Fibroblast of pulmonary artery (primary cell): ENCODE measurements at places on chromosomes 7 and 10.

- no peak for DNase-seq
Measured at GRCh38 chr10:112981553-112981952, 31.5 kb downstream of the TCF7L2 start.

DNA sequence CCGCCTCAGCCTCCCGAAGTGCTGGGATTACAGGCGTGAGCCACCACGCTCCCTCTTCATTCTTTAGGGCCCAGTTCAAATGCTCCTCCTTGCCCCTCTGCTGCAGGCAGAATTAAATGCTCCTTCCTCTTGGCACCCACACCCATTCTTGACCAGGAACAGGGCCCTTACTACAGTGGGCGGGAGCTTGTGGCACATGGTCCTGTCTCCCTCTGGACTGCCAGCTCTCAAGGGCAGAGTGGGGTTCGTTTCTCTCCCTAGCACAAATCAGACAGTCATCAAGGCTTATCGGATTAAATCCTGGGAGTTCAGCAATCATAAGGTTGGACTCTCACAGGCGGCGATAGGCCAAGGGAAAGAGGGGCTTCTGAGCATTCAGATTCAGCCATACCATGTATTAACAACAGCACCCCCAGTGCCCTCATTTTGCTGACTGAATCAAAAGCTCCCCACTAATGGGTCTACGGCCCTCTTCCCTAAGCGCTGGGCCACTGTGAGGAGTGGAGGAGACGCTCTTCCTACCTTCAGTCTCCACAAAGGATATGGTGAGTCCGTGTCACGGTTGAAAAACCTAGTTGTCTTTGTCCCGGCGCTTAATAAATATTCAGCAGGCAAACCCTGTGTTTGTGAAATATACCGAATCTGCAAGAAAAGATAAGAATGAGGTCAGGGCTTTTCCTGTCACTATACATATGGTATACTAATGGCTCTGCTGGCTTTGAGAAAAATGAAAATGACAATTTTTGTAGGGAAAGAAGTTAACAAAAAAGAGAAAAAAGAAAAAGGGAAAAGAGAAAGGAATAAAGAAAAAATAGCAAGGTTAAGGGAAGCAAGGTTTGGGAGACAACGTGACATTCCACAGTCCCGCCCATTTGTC is 107.4 kb downstream of the CLEC2L start:
- DNase-seq: no peak

DNA sequence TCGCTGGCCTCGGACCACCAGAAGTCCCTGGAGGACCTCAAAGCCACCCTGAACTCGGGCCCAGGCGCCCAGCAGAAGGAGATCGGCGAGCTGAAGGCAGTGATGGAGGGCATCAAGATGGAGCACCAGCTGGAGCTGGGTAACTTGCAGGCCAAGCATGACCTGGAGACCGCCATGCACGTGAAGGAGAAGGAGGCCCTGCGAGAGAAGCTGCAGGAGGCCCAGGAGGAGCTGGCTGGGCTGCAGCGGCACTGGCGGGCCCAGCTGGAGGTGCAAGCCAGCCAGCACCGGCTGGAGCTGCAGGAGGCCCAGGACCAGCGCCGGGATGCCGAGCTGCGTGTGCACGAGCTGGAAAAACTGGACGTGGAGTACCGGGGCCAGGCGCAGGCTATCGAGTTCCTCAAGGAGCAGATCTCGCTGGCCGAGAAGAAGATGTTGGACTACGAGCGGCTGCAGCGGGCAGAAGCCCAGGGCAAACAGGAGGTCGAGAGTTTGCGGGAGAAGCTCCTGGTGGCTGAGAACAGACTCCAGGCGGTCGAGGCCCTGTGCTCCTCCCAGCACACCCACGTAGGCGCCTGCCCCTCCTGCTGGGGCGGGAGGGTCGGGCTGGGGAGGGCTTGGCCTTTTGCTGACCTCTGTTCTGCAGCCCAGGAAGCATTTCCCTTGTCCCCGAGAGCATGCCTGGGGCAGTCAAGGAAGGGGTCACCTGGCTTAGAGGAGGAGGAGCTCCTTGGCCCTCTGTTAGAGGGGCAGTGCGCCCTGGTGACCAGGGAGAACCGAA is 77.3 kb upstream of the GTF2IRD1 start:
- DNase-seq: no peak

GRCh38 chr7:133252858-133253518 is at the start of gene EXOC4:
EXOC4 (plus strand) TSS chr7:133253078.
- DNase-seq: peak; percentile 98

DNA sequence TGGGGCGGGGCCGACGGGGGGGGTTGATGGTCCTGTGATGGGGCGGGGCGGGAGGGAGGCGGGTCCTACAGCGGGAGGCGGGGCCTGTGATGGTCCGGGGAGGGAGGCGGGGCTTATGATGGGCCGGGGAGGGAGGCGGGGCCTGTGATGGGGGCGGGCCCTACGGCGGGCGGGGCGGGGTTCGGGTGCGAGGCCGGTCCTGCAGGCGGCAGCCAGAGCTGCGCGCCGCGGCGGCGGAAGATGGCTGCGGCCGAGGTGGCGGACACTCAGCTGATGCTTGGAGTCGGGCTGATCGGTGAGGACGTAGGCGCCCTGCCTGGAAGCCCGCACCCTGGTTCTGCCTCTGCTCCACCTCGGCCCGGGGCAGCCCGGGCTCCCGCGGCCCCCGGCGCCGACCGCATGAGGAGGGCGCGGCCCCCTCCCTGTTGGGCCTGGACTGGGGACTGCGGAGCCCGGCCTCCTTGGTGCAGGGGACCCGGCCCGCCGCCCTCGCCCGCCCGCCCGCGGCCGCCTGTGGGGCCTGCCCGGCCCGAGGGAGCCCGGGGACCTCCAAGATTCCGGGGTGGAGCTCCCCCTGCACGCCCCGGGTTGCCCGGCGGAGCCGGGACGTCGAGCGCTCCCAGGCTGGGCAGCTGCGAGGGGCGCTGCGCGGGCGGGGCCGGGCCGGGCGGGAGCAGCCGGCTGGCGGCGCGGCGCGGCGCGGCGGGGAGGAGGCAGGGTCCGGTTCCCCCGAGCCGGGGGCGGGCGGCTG is at the start of gene DENND10:
Gene DENND10, plus strand, starts transcription at position 211 of the 751 bp plus-strand sequence. Its CDS starts 30 bp downstream, at position 241.
- peak; percentile 84 for DNase-seq

- no peak for DNase-seq
Measured at GRCh38 chr7:130216750-130217149, 9.1 kb downstream of the SSMEM1 start.

- DNase-seq: peak; percentile 58
Measured at GRCh38 chr7:112201411-112201810, 4.8 kb downstream of the DOCK4 start.

DNA sequence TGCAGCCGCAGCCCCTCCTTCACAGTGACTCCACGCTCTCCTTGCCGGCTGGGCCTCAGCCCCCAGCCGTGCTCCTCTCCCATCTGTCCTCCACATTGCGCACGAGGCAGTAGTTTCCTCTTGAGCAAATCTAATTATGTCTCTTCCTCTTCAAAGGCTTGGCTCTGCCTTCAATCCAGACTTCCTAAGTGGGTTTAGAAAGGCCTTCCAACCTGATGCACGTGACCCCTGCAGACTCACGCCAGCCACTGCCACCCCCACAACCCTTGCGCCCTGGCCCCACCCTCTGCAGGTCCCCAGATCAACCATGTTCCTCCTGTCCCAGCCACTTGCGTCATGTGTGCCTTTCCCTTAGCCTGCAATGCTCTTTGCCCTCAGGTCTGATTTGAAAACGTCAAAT is 75.0 kb upstream of the ADAM12 start:
- no peak for DNase-seq

DNA sequence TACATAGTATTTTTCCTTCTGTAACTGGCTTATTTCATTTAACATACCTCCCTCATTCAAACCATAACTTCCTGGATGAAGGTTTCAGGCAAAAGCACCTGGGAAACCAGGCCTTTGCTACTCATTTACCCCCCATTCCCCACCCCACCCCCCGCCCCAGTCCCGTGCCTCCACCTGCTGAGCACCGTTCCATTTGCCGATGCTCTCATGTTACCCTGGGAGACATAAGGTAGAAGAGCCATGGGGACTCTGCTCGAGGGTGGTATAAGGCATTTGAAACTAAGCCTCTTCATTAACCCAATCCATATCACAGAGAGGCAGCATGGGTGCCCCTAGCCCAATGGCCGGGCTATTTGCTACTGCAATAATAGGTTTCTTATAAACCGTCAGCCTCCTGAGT is 22.2 kb upstream of the MCM10 start:
- no peak for DNase-seq

- peak; percentile 48 for DNase-seq
Measured at GRCh38 chr7:30027065-30027456, 559 bp upstream of the FKBP14 start.

GRCh38 chr10:10915215-10915614 is 102.5 kb upstream of the CELF2 start:
- DNase-seq: no peak

DNA sequence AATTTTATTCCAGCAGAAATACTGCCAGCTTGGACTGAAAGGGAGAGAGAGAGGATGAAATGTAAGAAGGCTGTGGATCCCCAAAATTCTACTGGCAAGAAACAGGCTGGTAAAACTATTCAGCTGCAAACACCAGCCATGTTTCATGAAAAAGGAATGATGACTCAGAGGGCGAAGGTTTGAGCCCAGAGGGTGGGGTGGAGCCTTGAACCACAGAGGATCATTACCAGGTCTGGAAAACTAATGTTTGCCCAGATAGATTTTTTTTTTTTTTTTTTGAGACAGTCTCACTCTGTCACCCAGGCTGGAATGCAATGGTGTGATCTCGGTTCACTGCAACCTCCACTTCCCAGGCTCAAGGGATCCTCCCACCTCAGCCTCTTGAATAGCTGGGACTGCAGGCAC is 41.7 kb upstream of the NRF1 start:
- peak; percentile 60 for DNase-seq

GRCh38 chr7:24721481-24722001 is 35.7 kb downstream of the GSDME start:
- DNase-seq: no peak

DNA sequence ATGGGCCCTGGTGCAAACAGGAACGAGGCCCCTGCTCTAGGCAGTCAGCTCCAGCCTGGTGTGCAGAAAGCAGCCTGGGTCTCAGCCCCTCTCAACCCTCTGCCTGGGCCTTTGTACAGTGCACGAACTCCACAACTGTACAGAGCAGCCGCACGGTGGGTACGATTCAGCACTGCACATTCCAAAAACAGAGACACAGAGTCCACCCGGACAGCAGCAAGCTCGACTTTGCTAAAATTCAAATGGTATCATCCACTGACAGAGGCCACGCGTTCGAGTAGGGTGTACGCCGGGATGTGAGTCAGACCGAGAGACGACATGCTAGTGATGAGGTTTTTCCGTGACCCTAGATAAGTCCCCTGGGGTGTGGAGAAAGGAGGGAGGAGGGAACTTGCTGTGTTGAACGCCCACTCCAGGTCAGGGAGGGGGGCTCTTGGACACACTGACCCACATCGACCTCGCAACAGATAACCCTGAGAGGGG is 65.6 kb upstream of the PDGFA start:
- DNase-seq: peak; percentile 34

DNA sequence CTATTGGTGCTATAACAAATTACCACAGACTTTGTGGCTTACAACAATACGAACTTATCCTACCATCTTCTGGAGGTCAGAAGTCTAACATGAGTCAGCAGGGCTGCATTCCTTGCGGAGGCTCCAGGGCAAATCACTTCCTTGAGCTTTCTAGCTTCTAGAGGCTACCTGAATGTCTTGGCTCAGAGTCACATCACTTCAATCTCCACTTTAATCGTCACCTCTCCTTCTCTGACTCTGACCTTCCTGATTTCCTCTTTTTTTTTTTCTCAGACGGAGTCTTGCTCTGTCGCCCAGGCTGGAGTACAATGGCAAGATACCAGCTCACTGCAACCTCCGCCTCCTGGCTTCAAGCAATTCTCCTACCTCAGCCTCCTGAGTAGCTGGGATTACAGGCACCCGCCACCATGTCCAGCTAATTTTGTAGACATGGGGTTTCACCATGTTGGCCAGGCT is 44.6 kb upstream of the ANAPC16 start:
- peak; percentile 85 for DNase-seq

- peak; percentile 65 for DNase-seq
Measured at GRCh38 chr10:100338434-100339036, 8.5 kb upstream of the SCD start.

DNA sequence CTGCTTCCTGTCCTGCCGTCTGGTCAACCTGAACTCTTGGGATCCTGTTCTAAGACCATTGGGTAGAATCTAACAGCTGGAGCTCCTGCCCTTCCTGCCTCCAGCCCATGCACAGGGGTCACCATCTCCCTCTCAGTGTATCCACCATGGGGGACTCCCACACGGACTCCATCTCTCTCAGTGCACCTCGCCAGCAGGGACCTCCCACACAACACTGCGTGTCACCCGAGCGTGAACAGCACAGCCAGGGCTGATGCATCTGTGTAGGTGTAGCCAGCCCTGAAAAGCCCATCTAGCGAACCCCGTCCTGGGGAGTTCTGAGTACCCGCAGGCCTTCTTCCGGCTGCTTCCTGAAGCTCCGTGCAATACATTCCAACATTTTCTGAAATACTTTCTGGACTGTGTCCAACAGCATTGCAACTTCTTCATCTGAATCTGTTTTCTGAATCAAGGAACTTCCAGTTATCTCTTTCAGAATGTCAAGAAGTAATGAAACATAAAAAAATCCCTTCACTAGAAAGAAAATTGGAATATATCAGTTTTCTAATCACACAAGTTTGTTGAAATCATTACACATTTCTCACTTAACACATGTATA is 52.5 kb downstream of the NCAPG2 start:
- peak; percentile 60 for DNase-seq

DNA sequence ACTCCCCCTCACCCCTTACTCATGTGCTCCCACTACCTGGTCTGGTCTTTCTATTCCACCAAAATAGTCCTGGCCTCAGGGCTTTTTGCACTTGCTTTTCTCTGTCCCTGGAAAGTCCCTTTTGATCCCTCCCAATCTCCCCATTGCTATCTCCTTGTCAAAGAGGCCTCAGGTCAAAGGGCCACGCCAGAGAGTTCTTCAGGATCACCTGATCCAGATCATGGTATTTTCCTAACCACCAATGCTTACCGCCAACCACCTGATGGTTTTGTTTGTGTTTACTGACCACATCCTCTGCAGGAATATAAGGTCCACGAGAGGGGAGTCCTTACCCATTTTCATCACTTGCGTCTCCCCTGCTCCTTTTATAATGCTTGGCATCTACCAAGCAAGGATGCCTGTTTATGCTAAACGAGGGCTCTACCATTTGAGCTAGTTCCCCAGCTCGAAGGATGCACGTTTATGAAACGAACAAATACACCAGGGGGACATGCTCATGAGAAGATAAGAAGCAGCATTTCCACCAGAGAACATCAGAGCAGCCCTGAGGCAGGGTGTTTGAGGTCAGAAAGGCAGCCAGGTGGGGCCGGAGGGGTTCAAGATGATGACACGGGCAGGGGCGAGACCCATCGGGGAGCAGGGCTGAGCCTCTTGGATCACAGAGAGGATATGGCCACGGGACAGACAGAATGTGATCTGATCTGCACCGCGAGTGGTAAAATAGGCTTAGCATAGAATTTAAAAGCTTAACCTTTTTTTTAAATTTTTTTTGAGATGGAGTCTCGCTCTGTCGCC is 43.1 kb upstream of the FOXK1 start:
- no peak for DNase-seq
